ENCODE measurements at places on chromosomes 2 and 18. TPM values are rescaled to one million over a fixed set of nuclear protein-coding genes. Genes with fewer than 3 reads are reported as not detected.

GRCh38 chr2:28684142-28684858 is 67.3 kb upstream of the PPP1CB start:
- no peak for DNase-seq
- no peaks in the 10 kb centered on the region for H3K27me3 ChIP-seq
- H3K27ac ChIP-seq: no peak overlapping the region
- no peaks in the 10 kb centered on the region for H3K36me3 ChIP-seq

GRCh38 chr18:9066817-9067306 is 35.6 kb upstream of the NDUFV2 start:
- DNase-seq: no peak
- H3K36me3 ChIP-seq: no peaks in the 10 kb centered on the region
- peaks cover 23% of the 10 kb centered on the region for H3K4me1 ChIP-seq
- no peak overlapping the region for H3K4me3 ChIP-seq
- peak overlapping the region; percentile 67 for H3K27ac ChIP-seq
- no peaks in the 10 kb centered on the region for H3K27me3 ChIP-seq

DNA sequence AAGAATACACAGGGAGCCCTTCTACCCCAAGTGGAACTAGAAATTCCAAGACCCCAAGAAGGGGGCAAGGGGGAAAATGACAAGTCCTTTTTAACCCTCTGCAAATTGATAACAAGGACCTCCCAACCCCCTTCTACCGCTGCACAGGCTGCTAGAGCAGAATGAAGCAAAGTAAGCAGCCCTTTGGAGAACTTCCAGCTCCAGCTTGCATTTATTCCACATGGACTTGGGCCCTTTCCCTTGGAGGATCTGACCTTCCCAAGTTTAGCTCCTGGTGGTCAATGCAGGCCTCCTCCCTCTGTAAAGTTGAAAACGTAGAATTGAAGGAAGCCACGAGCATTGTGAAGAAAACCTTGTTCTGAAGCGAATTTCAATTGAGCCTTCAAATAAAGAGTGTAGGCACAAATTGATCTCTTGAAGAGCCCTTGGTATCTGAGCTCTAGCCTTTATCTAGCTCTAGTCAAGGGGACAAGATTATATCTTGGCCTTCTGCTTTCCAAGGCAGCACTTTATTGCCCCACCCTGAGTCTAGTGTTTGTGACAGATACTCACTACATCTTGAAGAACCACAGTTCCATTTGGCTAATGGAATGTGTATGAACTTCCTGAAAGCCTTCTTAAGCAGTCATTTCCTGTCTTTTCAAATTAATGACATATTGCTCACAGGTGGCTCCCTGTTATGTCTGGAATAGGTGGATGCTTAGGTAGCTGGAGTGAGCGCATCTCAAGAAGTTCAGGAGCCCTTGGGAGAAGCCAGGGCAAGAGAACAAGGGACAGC is 37.2 kb downstream of the SLC14A2 start:
- no peak overlapping the region for H3K4me3 ChIP-seq
- peaks cover 18% of the 10 kb centered on the region for H3K4me1 ChIP-seq
- H3K27ac ChIP-seq: no peak overlapping the region
- peaks cover 2% of the 10 kb centered on the region for H3K27me3 ChIP-seq
- no peaks in the 10 kb centered on the region for H3K36me3 ChIP-seq

DNA sequence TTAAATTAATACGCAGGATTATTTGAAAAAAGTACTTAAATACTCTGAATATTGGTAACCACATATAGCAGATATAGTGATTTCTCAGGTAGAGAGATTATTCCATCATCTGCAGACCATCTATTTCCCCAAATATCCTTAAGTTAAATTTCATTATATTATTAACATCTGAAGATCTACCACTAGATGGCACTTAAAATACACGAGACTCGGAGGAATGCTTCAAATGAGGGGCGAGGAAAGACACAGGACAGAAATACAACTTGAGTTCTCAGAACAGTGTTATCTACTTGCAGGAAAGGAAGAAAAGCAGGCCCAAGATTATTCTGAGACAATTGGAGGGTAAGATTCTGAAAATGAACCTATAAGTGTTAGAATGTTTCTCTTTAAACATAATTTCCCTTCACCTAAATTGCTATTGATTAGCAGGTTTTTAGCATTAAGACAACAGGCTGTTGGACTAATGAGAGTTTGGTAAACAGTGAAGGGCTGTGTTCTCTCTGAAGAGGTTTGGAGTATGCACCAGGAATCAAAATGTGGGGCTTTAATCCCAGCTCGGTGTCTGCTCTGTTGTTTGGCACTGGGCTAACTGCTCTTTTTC is 76.9 kb upstream of the GCFC2 start:
- no peak overlapping the region for H3K27ac ChIP-seq
- no peak for DNase-seq
- no peaks in the 10 kb centered on the region for H3K4me1 ChIP-seq

GRCh38 chr18:59300676-59301285 is 17.7 kb downstream of the CPLX4 start:
- no peaks in the 10 kb centered on the region for H3K36me3 ChIP-seq
- no peak overlapping the region for H3K27ac ChIP-seq
- peaks cover 3% of the 10 kb centered on the region for H3K4me1 ChIP-seq
- peaks cover 13% of the 10 kb centered on the region for H3K27me3 ChIP-seq
- peak; percentile 28 for DNase-seq

DNA sequence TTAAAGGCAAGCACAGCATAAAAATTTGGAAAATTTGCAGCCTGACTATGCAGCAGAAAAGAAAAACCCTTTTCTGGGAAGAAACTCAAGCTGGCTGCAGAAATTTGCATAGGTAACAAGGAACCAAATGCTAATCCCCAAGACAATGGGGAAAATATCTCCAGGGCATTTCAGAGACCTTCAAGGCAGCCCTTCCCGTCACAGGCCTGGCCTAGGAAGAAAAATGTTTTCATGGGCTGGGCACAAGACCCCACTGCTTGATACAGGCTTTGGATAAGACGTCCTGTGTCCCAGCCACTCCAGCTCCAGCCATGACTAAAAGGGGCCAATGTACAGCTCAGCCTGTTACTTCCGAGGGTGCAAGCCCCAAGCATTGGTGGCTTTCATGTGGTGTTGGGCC is 717.6 kb downstream of the TDRD15 start:
- DNase-seq: no peak
- no peaks in the 10 kb centered on the region for H3K4me1 ChIP-seq
- H3K36me3 ChIP-seq: no peaks in the 10 kb centered on the region

GRCh38 chr2:45922577-45922988 is 271.1 kb downstream of the PRKCE start:
- H3K4me3 ChIP-seq: no peak overlapping the region
- H3K4me1 ChIP-seq: peaks cover 3% of the 10 kb centered on the region
- DNase-seq: no peak
- H3K36me3 ChIP-seq: no peaks in the 10 kb centered on the region
- no peaks in the 10 kb centered on the region for H3K27me3 ChIP-seq

DNA sequence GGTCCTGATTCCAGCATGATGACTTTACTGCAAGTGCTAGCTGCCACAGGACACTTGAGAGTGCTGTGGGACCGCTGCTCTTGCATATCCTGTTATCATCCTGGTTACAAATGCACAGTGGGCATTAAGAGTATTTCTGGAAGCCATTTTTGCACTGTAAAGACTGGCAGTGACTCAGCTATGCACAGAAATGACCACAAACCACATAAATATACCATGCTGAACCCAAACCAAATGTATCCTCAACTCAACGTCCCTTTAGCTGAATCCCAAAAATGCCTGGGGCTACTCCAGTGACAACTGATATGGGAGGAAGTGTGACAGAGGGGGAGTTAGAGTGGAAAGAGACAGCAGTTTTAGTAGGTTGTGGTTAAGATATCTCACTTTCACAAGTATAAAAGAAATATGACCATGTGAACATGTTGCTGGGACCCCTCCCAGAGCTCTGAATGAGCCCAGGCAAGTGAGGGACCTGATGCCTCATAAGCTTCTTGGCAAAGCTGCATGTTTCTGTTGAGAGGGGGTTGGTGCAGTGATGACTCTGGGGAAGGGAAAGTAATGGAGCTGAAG is 37.3 kb downstream of the RHBDD1 start:
- H3K27ac ChIP-seq: peak overlapping the region; percentile 83
- peaks cover 71% of the 10 kb centered on the region for H3K36me3 ChIP-seq
- no peaks in the 10 kb centered on the region for H3K27me3 ChIP-seq
- no peak overlapping the region for H3K4me3 ChIP-seq

- no peaks in the 10 kb centered on the region for H3K4me1 ChIP-seq
- no peak for DNase-seq
- H3K27me3 ChIP-seq: peaks cover 3% of the 10 kb centered on the region
- no peak overlapping the region for H3K4me3 ChIP-seq
- no peak overlapping the region for H3K27ac ChIP-seq
These were observed 9.0 kb upstream of the NBAS start for GRCh38 chr2:15570104-15570503.

GRCh38 chr2:83994633-83995179 is 464.4 kb downstream of the SUCLG1 start:
- H3K27me3 ChIP-seq: peaks cover 11% of the 10 kb centered on the region
- H3K36me3 ChIP-seq: no peaks in the 10 kb centered on the region
- H3K27ac ChIP-seq: no peak overlapping the region
- H3K4me3 ChIP-seq: no peak overlapping the region
- no peaks in the 10 kb centered on the region for H3K4me1 ChIP-seq

- no peaks in the 10 kb centered on the region for H3K4me1 ChIP-seq
- no peak for DNase-seq
- no peak overlapping the region for H3K4me3 ChIP-seq
- H3K36me3 ChIP-seq: no peaks in the 10 kb centered on the region
These were observed 380.4 kb downstream of the TNS1 start for GRCh38 chr2:217622205-217623060.

DNA sequence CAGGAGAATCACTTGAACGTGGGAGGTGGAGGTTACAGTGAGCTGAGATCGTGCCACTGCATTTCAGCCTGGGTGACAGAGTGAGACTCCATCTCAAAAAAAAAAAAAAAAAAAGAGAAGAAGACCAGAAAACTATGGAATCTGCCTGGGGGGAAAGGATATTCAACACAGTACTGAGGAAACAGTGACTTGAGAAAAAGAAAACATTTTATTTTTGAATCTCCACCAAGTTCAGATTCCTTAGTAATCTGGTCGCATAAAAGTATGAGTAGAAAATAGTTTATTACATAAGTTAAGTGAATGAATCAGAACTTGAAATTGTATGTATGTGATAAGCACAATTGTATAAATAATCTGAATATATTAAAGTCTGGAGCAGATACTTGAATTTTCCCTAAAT is 13.0 kb upstream of the HAT1 start:
- H3K36me3 ChIP-seq: no peaks in the 10 kb centered on the region
- H3K4me3 ChIP-seq: no peak overlapping the region
- no peaks in the 10 kb centered on the region for H3K4me1 ChIP-seq
- H3K27me3 ChIP-seq: peaks cover 2% of the 10 kb centered on the region

- H3K36me3 ChIP-seq: peaks cover 13% of the 10 kb centered on the region
- peak overlapping the region; percentile 75 for H3K27ac ChIP-seq
- H3K27me3 ChIP-seq: no peaks in the 10 kb centered on the region
These were observed 339.2 kb downstream of the ARHGAP15 start for GRCh38 chr2:143468341-143468888.

ANKRD30BL gene
- total RNA-seq: not detected

DNA sequence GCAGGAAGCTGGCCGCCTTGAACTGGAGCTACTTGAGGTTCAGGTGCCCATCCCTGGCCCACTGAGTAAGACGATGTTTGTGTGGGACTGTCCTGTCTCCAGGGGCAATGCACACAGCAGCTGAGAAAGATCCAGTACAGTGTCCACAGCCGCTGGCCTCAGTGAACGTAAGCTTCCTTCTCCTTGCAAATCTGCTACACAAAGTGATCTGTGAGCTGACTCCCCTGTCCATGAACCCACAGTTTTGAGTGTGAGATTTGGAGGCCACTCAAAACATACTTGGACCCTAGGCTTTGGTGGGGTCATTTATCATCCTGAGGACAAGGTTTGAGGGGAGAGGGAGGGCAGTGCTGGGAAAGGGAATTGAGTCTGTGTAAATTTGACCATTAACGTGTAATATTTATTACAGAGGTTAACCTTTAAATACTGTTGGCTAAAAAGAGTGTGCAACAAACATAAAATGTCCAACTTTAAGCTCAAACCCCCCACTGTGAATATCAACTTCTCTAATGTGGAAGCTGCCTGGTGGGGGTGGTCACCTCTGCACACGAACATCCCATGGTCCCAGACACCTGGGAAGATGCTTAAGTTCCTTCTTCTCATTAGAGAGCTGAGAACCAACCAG is 4.9 kb upstream of the CYS1 start:
- peaks cover 20% of the 10 kb centered on the region for H3K4me1 ChIP-seq
- DNase-seq: no peak
- H3K4me3 ChIP-seq: no peak overlapping the region
- H3K36me3 ChIP-seq: no peaks in the 10 kb centered on the region
- H3K27me3 ChIP-seq: peaks cover 62% of the 10 kb centered on the region
- H3K27ac ChIP-seq: no peak overlapping the region

- H3K36me3 ChIP-seq: no peaks in the 10 kb centered on the region
- H3K4me3 ChIP-seq: no peak overlapping the region
- H3K27me3 ChIP-seq: peaks cover 13% of the 10 kb centered on the region
These were observed 101.1 kb upstream of the FZD7 start for GRCh38 chr2:201932511-201932910.

DNA sequence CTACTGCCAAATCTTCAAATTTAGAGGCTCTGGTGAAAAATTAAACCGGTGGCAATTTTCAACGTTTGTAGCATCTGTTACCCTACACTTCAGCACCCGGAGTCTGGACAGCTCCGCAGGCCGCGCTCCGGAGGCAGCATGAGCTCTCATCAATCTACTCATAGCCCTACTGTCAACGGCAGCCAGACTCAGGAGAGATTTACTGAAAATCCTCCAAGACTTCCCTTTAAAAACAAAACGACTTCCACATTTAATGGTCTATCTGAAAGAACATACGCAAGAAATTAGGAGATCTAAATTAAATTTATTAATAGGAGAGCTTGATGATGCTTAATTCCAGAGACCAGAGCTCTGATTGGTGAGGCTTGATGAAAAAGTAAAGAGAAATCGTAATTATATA is 970 bp upstream of the ADCYAP1 start:
- H3K4me1 ChIP-seq: peaks cover 13% of the 10 kb centered on the region

Data from activated CD8-positive, alpha-beta T cell treated with anti-CD3 and anti-CD28 coated beads for 36 hours (primary cell).